M059J (cell line): ENCODE measurements at places on chromosomes 11 and 22.

GRCh38 chr11:27721264-27722116 is 21.2 kb upstream of the BDNF start:
- DNase-seq: no peak

- no peak for DNase-seq
These were observed 122.5 kb downstream of the APIP start for GRCh38 chr11:34793666-34794065.

DNA sequence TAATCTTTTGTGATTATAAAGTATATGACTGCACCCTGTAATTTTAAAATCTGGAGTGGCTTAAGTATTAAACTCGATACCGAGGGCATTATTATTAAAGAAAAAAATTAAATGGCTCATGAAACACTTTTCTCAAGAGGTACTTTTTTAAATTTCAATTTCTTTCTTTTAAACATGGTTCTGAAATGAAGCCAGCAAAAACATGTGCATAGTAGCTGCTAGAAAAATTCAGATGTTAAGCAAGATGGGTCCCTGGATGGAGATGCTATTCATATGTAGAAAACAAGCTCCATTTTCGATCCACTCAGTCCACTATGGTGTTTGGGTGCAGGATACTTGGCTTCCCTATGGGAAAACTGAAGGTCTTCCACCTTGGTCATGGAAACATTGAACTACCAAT is 189.5 kb downstream of the PGR start:
- DNase-seq: no peak

GRCh38 chr22:28018461-28018927 is 99.4 kb upstream of the PITPNB start:
- no peak for DNase-seq

- DNase-seq: no peak
These were observed 27.3 kb downstream of the CECR2 start for GRCh38 chr22:17396516-17396915.
